WERI-Rb-1 (cell line): ENCODE measurements at places on chromosomes 7 and 10.
A peak's percentile ranks its signal among the peaks of the same experiment; 100 is the strongest.

DNA sequence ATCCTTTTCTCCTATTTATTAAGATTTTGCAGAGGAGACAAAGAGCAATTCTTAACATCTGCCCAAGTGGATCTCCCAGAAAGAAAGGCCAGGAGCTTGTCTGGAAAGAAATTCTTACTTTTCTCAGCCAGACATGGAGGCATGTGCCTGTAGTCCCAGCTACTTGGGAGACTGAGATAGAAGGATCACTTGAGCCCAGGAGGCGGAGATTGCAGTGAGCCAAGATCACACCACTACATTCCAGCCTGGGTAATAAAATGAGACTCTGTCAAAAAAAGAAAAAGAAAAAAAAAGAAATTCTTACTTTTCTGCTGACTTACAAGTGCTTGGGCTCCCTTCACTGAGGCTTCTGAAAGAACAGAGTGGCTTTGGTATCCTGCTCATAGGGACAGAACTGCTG, 2.4 kb upstream of the CYP3A43 start:
- DNase-seq = no peak

GRCh38 chr10:101397140-101397539, 43.2 kb downstream of the BTRC start:
- DNase-seq = no peak

DNA sequence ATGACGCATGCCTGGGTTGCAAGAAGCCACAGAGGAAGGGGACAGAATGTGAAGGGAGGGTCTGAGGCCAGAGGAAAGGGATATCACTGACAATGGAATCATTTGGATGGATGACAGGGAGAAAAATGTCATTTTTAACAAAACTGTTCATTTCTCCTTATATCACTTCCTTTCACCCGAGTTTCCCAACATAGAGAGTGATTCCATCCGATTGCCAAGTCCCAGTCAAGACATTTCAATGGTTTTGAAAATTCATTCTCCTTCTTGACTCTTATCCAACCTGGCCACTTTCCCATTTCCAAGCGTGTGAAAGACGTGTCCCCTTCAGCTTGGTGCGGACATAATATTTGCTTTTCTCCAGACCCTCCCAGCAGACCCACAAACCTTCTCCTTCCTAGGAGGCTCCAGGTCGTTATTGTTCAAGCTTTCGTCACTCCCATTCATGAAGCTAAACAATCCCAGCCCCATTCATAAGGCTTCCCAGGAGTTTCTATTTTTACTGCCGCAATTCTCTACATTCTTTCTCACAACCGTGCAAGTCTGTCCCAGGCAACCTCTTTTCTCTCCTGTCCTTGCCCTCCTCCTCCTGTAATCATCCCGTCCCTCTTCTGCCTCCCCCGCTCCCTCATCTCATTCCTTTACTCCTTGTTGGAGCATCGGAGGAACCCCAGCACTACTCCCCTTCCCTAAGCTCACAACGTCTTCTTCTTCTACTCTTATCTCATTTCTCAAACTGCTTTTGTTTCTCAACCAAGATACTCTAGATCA, 301.3 kb upstream of the KLF6 start:
- no peak for DNase-seq

- no peak for DNase-seq
Measured at GRCh38 chr10:77479586-77479985, 158.0 kb downstream of the KCNMA1 start.

GRCh38 chr10:132120200-132120599, 54.5 kb downstream of the JAKMIP3 start:
- no peak for DNase-seq

- DNase-seq = no peak
Measured at GRCh38 chr10:85080934-85081333, 752.5 kb downstream of the CCSER2 start.

DNA sequence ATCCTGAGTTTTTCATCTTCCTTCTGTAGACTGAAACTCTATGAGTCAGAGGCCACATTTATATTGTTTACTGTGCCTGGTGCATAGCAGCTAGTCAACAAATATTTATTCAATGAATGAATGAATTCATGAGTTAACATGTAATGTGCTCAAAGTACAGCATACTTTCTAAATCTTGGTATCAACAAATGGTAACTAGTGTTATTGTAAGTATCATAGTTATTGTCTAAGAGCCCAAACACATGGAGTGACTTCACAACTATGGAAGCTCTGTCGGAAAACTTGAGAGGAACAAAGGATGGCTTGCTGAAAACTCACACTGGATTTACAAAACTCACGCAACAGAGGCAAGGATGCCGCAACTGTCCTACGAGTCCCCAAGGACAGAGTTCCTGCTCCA, 35.9 kb downstream of the DENND2A start:
- no peak for DNase-seq

DNA sequence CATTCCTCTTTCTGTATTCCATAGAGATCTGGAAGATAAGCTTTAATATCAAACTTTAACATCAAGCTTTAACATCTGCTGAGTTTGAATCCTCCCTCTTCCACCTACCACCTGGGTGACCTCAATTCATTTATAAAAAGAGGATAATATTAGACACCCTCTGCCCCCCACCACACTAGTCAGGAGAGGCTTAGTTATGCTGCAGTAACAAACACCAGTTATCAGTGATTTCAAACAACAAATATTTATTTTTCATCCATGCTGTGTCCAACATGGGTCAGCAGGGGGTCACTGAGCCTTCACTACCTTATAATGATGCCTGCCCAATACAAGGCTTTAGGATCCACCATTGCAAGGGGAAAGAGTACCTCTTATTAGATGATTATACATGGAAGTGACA, 322.0 kb downstream of the RNLS start:
- DNase-seq = no peak

DNA sequence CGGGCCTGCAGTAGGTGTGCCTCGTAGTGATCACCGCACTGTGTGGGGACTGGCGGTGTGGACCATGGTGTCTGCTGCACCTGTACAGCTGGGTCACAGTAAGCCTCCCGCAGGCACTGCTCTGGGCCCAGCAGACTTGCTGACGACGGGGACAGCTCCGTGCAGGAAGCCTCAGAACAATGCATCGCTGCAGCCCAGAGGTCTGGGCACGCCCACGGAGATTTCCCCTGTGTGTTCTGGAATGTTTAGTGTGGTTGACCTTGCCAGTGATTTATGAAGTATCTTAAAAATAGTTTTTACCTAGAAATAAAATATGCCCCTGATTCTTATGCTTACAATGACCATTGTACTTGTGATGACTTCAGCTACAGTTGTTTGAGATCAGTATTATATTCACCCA, 59.1 kb upstream of the ZNF32 start:
- DNase-seq = no peak

- DNase-seq = no peak
Measured at GRCh38 chr7:22610263-22610662, 110.3 kb upstream of the STEAP1B start.

- DNase-seq = peak; percentile 4
Measured at GRCh38 chr10:79383974-79384606, 36.8 kb downstream of the PPIF start.

DNA sequence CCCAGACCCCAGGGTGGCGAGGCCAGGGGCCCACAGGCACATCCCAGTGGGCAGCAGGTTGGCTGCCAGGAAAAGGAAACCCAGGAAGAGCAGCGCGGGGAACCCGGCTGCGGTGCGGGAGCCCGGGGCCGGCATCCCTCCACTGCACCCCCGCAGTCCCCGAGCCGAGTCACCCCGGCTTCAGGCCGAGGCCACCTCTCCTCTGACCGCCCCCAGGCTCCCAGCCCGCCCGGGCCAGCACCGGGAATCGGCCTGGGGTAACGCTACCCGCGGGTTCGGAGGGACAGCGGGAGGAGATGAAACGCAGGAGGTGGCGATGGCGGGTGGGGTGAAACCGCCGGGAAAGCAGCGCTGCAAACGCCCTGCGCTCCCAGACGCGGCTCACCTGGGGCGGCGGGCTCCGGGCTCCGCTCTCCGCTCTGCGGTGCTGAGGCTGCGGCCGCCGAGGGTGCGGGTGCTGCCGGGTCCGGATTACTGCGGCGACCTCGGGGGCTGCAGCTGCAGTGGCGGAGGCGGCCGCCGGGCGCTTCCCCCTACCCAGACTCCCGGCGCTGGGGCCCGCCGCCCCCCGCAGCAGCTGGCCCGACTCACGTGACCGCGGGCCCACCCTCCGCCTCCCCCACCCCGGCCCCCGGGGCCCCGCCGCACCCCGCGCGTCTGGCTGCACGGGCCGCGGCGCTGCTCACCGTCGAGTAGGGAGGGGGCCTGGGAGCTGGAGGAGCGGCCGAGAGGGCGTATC, at the start of gene SCRN1:
SCRN1 (minus strand) TSS at position 545 of the 739 bp plus-strand sequence. CDS start 20,734 bp downstream, outside the sequence.
- peak; percentile 76 for DNase-seq

GRCh38 chr10:3961082-3961481, 176.1 kb upstream of the KLF6 start:
- DNase-seq = no peak

GRCh38 chr10:84696610-84697009, 368.2 kb downstream of the CCSER2 start:
- no peak for DNase-seq

DNA sequence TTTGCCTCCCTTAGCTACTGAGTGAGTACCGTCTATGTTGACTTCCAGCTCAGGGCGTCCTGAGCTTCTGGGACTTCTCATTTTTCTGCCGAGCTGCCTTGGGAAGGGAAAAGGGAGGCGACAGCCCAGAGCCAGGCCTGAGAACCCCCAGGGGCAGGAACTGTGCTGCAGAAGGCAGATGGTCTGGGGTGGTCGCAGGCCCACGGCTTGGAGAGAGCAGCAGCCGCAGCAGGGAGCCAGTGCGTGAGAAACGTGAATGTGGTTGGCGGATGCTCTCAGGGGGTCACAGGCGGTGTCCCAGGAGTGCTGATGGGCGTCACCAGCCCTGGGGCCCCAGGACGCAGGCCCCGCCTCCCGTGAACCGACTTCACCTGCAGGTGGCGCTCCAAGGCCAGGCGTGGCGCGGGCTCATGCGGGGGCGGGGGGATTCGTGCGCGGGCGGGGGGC, 9.2 kb upstream of the PWWP2B start:
- DNase-seq = peak; percentile 67

- DNase-seq = no peak
Measured at GRCh38 chr7:10355816-10356215, 617.9 kb upstream of the PHF14 start.

GRCh38 chr10:22366435-22366703, 21.1 kb downstream of the SPAG6 start:
- no peak for DNase-seq

DNA sequence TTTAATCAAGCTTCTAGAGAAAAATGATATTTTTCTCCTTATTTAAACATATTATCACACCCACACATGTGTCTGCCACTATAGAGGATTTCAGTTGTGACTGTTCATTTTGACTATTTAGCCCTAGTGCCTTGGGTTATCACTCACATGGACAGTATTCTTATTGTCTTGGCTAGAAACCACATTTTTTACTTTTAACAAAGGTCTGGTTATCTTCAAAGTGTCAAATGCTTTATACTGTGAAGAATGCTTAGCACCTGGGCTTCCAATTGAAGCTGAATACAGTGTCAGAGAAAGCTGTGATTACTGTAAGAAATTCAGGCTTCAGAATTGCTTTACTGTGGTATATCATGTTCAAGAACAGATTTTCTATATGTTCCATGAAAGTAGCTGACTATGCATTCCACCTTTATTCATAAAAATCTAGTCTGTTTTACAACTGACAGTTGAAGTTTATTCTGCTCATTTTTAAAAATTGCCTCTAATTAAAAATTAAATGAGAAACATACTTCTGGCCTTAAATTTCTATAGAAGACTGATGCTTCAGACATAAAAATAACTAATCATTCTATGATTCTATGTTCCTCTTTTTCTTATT, 278.6 kb downstream of the SEMA3D start:
- no peak for DNase-seq

DNA sequence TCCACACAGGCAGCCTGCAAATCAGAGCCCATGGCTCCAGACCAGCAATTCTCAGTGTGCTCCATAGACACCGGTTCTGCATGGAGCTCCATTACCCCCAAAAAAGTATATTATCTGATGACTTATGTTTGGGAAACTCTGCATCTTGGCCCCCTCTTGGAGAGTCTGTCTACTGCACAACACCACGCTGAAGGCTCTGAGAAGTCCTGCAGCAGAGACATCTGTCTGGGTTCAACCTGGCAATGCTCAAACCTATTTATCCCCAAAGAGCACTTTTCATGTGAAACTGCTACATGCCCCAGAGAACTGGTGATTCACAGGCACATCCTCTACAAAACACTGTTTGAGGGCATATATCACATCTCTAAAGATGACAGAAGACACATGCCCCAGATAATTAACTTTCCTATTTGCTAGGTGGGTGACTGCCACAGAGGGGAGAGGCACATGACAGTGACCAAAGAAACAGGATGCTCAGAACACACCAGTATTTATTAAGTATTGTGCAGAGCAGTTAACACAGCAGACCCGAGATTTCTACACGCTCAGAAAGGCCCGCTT, 83.8 kb downstream of the DLG5 start:
- no peak for DNase-seq

DNA sequence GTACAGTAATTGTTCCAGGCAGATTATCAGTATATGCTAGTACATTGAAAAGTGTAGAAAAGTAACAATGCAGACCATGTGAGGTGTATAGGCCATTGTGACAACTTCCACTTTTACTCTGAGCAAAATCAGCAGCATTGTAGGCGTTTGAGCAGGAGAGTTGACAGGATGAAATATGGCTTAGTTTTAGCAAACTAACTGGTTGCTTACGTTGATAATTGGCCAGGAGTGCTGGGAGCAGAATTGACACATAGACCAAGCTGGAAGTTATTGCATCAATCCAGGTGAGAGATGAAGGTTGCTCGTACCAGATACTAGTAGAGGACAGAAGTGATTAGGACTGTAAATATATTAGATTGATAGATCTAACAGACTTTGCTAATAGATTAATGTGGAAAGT, 46.0 kb downstream of the LCOR start:
- no peak for DNase-seq

GRCh38 chr10:34231441-34232180, 583.5 kb downstream of the PARD3 start:
- DNase-seq = no peak

GRCh38 chr10:64731016-64731415, 1209.8 kb downstream of the REEP3 start:
- DNase-seq = no peak

- no peak for DNase-seq
Measured at GRCh38 chr7:114678116-114678515, 243.8 kb upstream of the MDFIC start.

GRCh38 chr7:106717955-106718871, 57.3 kb upstream of the CCDC71L start:
- DNase-seq = no peak

- DNase-seq = no peak
Measured at GRCh38 chr10:132836248-132836831, 50.4 kb upstream of the NKX6-2 start.

- no peak for DNase-seq
Measured at GRCh38 chr10:36224431-36224985, 582.4 kb upstream of the FZD8 start.

GRCh38 chr7:123865517-123866117, 20.6 kb downstream of the HYAL4 start:
- DNase-seq = peak; percentile 50
